ENCODE measurements at places on chromosomes 16 and 17.

GRCh38 chr16:10957771-10958482, 13.6 kb downstream of the CLEC16A start:
- DNase-seq = no peak

GRCh38 chr17:73231395-73231794, 30.3 kb downstream of the CPSF4L start:
- no peak for DNase-seq

DNA sequence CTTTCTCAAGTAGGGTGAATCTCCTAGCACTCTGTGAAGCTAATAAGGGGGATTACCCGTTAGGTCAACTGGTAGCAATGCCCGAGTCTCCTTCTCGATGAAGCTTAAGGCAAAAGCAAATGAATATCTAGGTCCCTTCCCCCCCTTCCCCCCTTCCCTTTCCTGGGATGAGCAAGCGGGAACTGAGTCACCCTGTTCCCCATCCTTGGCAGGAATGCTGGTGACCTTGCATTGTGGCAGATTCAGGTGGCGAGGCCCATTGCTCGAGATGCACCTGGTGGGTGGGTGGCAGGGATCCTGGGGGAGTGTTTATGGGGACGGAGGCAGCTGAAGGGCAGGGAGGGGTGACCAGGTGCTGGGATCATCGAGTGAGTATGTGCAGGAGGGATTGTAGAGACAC, 7.1 kb downstream of the NXPH3 start:
- DNase-seq = no peak

GRCh38 chr17:63442549-63443035, 3.5 kb downstream of the CYB561 start:
- DNase-seq = no peak

- DNase-seq = no peak
These were observed 1452.7 kb upstream of the CDH8 start for GRCh38 chr16:63488955-63489354.

DNA sequence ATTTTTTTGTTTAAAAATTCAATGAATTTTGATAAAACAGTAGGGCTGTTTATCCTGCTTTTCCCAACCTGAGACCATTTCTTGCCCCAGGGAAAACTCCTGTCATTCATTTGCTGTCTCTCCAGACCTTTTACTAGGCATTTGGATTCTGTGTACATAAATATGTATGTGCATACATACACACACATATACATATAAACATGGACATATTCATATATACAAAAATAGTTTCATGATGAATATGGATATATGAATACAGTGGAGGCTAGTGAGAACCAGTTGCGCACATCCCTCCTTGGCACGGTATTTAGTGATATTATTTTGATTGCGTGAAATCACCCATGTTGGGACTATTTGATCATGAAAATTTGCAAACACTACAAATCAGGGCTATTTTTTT, 269.9 kb downstream of the BCAS3 start:
- no peak for DNase-seq

DNA sequence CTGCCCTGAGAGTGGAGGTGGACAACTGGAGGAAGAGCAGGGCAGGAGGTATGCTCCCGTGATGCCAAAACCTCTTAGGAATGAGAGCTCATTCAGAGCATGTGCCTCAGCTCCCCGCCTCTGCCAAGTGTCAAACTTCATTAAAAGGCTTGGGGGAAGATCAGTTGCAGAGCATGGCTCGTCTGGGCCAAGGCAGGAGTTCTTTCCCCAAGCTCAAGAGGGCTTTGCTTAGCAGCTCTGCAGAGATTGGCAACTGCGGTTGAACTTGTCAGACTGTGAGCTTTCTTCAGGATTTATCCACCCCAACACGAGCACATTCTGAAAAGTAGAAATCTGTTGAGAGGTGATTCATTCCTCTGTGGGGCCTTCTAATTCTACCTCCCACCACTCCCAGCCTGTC, 248.1 kb downstream of the HS3ST3A1 start:
- DNase-seq = no peak

DNA sequence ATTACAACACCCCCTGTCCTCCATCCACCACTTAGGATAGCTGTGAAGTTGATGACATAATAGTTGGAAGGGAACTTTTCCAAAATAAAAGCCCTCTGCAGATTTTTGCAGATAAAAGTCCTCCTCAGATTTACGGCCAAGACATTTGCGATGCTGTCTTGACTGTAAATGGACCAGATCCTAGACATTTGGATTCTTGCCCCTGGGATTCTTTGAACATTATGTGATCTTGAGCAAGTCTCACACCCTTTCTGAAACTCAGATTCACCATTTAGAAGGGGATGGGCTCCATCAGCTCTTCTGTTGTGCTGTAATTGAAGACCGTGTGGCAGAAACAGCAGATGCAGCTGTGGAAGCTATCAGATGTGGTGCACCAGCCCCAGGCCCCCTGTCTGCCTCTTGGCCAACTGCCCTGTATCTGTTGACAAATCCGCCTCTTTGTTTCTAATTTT, 153.9 kb upstream of the CACNG3 start:
- DNase-seq = no peak

- no peak for DNase-seq
These were observed 81.3 kb downstream of the COX10 start for GRCh38 chr17:14150619-14151018.

DNA sequence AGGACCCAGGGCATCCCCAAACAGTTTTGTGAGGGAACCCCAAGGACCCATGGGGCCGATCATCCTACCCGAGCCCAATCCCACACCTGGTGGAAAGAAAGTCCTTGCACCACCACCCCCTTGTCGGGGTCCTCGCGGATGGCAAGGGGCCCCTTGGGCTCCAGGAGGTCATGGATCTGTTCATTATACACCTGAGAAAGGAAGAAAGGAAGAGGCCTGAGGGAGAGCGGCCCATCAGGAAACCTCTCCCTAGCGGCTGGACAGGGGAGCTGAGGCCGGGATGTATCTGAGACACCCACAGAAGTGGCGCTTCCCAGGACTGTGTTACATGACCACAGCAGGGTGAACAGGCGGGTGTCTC, 12.8 kb downstream of the KIF18B start:
- no peak for DNase-seq

GRCh38 chr16:1707193-1707790, 1.3 kb downstream of the MAPK8IP3 start:
- DNase-seq = no peak
